ENCODE measurements at places on chromosomes 12 and 14.
A peak's percentile ranks its signal among the peaks of the same experiment; 100 is the strongest.

- no peak for DNase-seq
Measured at GRCh38 chr14:66530526-66530925, 22.6 kb downstream of the GPHN start.

GRCh38 chr14:85702191-85702590 lies 172.2 kb downstream of the FLRT2 start:
- no peak for DNase-seq

GRCh38 chr14:85439696-85440328 lies 90.1 kb upstream of the FLRT2 start:
- no peak for DNase-seq

GRCh38 chr12:69512820-69513219 lies 42.6 kb downstream of the FRS2 start:
- no peak for DNase-seq

DNA sequence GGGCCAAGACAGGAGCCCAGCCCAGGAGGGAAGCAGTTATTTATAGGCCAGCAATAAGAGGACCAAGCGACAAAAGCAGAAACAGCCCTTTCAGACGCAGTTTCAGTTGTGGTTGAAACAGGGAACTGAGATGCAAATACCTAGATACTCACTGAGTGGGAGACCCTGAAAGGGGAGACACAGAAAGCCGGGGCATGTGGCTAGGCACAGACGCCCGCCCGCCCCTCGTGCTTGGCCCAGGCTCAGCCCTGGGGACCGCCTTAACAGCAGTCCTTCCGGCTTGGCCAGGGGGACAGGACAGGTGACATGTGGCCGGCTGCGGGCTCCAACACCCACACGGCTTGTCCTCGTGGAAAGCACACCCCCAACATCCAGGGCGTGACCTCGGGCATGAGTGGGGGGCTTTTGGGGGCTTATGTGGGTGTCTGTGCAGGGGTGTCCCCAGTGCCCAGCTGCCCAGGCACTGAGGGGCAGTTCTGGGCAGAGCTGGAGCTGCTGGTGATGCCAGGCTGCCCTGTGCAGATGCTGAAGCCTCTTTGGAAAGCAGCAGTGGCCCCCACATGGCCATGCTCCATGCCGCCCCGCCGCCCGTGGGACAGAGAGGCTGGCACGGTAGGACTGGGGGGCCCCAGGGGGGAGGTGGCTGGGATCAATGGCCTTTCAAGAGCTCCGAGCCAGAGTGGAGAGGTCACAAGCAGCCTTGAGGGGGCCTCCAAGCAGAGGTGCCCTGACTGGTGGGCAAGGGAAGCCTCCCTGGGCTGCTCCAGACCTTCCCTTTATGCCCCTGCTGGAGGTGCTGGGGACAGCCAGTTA lies 2.1 kb downstream of the PLD4 start:
- DNase-seq, result no peak

GRCh38 chr12:41167701-41168100 lies 20.4 kb upstream of the PDZRN4 start:
- DNase-seq, result no peak

GRCh38 chr12:93922583-93923006 lies 225.8 kb upstream of the PLXNC1 start:
- DNase-seq, result no peak

GRCh38 chr14:61894452-61895077 lies 132.3 kb downstream of the SNAPC1 start:
- peak; percentile 71 for DNase-seq

- no peak for DNase-seq
Measured at GRCh38 chr12:4172999-4173398, 100.6 kb upstream of the CCND2 start.

- no peak for DNase-seq
Measured at GRCh38 chr12:68239309-68239982, 13.8 kb upstream of the IL26 start.

GRCh38 chr14:73049428-73049827 lies 8.9 kb upstream of the RBM25 start:
- DNase-seq, result no peak

DNA sequence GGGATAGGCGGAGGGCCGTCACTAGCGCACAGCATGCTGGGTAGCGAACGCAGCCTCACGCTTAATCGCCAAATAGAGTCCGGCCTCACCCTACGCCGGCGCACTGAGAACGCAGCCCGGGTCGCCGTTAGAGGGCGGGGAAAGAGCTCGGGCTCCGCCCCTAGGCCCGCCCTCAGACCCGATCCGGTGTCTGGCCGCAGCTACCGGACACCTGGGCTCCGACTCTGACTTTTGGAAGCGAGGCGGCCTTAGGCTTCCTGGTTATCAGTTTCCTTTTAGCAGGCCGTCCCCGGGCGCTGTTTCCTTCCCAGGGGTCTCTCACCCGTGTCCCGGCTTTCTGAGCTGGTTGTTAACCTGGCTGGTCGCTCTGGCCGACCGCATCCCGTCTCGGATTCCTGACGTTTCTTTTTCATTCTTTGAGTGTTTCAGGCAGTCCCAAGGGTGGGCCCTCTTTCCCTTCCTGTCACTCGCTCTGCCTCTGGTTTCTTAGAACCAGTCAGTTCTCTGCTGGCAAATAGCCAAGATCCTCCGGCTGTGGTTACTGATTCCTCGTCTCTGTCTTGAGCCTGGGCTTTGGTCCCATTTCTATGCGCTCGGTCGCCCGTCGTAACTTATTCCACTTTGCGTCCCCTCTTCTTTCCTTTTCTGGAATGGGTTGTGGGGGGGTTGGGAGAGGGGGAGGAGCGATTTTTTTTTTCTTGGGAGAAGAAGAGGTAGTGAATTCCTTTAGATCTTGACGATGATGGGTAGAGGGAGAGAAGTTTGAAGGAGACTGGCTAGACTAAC lies 464 bp upstream of the STRN3 start:
- peak; percentile 89 for DNase-seq

DNA sequence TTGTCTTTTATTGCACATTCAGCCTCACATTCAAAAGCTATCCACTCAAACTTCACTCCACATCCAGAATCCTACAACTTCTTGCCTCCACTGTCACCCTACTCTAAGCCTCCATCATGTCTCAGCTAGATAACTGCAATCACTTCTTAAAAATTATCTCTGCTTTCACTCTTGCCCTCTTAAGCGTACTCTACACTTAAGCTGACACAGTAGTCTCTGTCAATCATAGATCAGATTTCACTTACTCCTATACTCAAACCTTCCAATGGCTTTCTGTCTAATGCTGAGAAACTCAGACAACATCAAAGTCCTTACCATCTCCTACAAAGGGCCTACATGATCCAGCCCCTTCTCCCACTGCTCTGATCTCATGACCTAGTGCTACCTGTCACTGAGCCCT lies 304.1 kb downstream of the ITPR2 start:
- DNase-seq, result no peak

- DNase-seq, result no peak
Measured at GRCh38 chr12:18283831-18284230, 22.5 kb downstream of the PIK3C2G start.

GRCh38 chr14:104913435-104913834 lies 11.2 kb upstream of the PLD4 start:
- DNase-seq, result no peak

GRCh38 chr12:84128117-84128991 lies 784.2 kb downstream of the SLC6A15 start:
- no peak for DNase-seq

- DNase-seq, result no peak
Measured at GRCh38 chr14:92960706-92961566, 38.0 kb downstream of the CHGA start.

DNA sequence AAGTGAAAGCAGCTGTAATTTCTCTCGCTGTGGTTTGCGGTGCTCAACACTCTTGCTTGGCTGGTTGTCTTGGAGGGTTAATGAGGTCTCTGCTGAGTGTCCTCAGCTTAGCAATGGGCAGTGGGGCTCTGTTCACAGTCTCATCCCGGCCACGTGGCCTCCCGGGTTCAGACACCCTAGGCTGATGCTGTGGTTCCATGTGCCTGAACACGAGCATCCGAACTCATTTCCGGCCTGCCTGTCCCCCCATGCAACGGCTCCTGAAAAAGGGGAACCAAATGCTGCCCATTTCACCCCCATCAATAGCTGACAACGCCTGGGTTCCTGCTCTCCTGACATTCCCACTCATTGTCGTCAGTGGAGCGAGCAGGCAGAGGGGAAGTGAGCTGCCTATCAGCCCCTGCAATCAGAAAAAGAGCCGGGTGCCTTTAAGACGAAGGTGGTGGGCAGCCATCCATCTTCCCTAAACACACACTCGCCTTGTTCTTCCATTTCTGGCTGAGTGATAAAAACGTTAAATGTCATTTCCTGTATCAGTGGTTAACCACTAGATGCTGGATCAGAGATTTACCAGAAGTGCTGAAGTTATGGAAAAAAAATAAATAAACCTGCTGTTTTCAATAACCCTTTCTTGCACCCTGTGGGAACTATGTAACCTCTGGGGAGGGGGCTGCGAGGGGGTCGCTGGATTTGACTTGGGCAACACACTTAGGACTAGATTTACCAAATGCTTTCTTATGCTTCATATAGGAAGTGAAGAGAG lies 60.3 kb upstream of the BCL2L14 start:
- no peak for DNase-seq

DNA sequence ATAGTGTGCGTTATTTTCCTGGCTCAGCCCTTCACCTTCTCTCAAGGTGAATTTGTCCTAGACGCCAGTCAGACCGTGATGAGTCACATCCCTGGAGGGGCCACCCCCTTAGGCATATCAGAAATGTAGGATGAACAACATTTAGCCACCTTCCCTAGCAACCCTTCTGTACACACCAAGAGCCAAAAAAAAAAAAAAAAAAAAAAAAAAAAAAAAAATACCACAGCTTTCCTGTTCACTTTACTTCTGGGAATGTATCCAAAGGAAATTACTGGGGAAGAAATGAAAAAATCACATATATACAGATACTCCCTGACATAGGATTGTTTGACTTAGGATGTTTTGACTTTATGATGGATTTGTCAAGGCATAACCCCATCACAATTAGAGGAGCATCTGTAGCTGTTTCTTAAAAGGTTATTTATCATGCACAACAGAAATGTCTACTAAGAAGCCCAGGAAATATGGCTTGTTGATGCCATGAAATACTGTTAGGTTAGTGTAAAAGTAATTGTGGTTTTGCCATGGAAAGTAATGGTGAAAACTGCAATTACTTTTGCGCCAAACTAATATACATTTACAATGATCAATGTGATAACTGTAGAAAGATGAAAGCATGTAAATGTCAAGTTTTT lies 68.2 kb upstream of the BDKRB2 start:
- DNase-seq, result no peak

DNA sequence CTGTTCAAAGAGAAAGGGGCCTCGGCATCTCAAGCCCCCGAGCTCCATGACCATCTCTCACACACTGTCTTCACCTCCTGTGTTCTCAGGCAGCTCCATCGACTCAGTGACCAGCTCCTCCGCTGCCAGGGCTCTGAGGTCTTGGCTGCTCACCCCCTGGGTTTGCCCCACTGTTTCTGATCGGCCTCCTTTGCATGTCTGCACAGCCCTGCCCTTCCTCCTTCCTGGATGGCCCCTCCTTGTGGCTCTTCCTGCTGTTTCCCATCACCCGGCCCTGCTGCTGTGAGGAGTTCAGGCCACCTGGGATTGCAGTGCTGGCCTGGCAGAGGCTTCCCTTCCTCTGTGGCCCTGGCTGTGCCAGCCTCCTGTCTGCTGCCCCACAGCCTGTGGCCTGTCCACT lies 38.1 kb upstream of the PIWIL1 start:
- DNase-seq, result no peak

DNA sequence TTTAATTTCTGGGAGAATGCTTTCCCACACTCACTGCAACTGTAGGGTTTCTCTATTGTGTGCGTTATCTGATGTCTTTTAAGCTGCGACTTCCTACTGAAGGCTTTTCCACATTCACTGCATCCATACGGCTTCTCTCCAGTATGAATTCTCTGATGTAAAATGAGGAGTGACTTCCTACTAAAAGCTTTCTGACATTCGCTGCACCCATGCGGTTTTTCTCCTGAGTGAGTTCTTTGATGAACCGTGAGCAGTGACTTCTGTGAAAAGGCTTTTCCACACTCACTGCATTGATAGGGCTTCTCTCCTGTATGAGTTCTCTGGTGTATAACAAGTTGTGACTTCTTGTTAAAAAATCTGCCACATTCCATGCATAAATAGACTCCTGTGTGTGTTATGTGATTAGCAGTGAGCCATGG lies 29.7 kb downstream of the ZNF605 start:
- no peak for DNase-seq

Data from neural crest cell (in vitro differentiated cells).